Activated naive CD8-positive, alpha-beta T cell treated with anti-CD3 and anti-CD28 coated beads for 36 hours (primary cell): ENCODE measurements at places on chromosomes 6 and 20. TPM values are rescaled to one million over a fixed set of nuclear protein-coding genes. Genes with fewer than 3 reads are reported as not detected.

GRCh38 chr20:52305024-52305645, 113.6 kb upstream of the ZFP64 start:
- no peak overlapping the region for H3K27ac ChIP-seq
- no peak overlapping the region for H3K4me3 ChIP-seq
- H3K27me3 ChIP-seq = no peaks in the 10 kb centered on the region
- peaks cover 5% of the 10 kb centered on the region for H3K36me3 ChIP-seq
- peaks cover 36% of the 10 kb centered on the region for H3K4me1 ChIP-seq

DNA sequence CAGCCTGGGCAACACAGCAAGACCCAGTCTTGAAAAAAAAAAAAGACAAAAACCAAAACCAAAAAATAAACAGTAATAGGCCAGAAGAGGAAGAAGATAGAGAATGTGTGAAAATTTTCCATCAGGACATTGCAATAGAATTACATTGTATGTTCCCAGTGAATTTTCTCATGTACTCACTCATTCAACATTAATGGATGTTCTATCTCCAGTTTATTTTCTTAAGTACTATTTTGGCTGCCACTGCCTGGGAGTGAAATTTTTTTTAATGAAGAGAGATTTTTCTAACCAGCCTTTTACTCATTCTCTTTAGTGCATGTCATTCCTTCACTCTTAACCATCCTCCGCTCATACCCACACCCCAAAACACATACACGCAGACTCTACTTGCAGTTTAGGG, 282.8 kb downstream of the ALDH8A1 start:
- no peaks in the 10 kb centered on the region for H3K36me3 ChIP-seq
- no peak overlapping the region for H3K4me3 ChIP-seq
- no peak overlapping the region for H3K27ac ChIP-seq
- no peaks in the 10 kb centered on the region for H3K27me3 ChIP-seq
- DNase-seq = no peak

- no peak for DNase-seq
- no peak overlapping the region for H3K4me3 ChIP-seq
- peaks cover 12% of the 10 kb centered on the region for H3K27me3 ChIP-seq
- H3K27ac ChIP-seq = no peak overlapping the region
- H3K4me1 ChIP-seq = no peaks in the 10 kb centered on the region
Observed at GRCh38 chr6:105192707-105193465, 13.1 kb upstream of the POPDC3 start.

DNA sequence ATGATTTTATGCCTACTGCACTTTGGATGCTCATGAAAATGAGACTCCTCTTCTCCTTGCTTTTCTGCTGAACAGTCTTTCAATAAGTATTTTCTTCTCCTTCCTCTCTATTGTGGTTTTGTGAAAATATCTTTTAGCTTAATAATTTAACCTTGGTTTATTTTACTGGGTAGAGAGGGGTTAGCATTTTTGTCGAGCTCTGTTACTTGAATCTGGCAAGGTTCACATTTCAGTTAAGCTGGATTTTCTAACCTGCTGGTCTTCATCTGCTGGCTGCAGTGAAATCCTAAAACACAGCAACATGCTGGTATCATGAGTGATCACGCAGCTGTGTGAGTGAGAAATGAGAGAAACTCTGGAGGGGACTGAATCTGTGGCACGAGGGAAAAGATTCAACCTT, 222.7 kb upstream of the NOX3 start:
- H3K36me3 ChIP-seq = no peaks in the 10 kb centered on the region
- no peak for DNase-seq
- no peaks in the 10 kb centered on the region for H3K4me1 ChIP-seq
- H3K27ac ChIP-seq = no peak overlapping the region
- peaks cover 4% of the 10 kb centered on the region for H3K27me3 ChIP-seq

PRKN gene
- 0.26 TPM for total RNA-seq

DNA sequence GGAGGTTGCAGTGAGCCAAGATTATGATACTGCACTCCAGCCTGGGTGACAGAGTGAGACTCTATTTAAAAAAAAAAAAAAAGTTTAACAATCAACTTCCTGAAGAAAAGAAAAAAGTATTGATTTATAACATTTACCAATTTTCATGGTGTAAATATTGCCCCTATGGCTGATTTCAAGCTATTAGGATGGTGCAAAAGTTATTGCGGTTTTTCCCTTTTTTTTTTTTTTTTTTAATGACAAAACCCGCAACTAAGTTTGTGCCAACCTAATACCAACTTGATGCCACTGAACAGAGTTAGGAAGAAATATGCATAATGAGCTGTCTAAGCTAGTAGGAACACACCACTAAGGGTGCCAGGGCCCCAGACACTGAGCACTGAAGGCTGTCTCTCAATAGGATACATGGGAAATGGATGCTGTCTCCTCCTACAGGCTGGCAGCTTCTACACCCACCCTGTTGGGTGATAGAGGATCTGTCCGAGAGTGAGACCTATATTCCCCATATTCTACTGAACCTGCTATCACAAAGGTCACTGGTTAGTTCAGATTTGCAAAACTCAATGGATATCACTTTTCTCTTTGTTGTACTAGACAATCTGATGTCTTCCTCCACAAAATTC, 6.5 kb upstream of the PERP start:
- peaks cover 20% of the 10 kb centered on the region for H3K27me3 ChIP-seq
- H3K4me1 ChIP-seq = peaks cover 10% of the 10 kb centered on the region
- H3K36me3 ChIP-seq = no peaks in the 10 kb centered on the region
- DNase-seq = no peak

GRCh38 chr6:127884134-127884533, 16.7 kb downstream of the THEMIS start:
- H3K4me3 ChIP-seq = no peak overlapping the region
- peaks cover 44% of the 10 kb centered on the region for H3K36me3 ChIP-seq
- H3K27ac ChIP-seq = peak overlapping the region; percentile 19
- no peaks in the 10 kb centered on the region for H3K27me3 ChIP-seq

ANKRD66 gene
- not detected for total RNA-seq

DNA sequence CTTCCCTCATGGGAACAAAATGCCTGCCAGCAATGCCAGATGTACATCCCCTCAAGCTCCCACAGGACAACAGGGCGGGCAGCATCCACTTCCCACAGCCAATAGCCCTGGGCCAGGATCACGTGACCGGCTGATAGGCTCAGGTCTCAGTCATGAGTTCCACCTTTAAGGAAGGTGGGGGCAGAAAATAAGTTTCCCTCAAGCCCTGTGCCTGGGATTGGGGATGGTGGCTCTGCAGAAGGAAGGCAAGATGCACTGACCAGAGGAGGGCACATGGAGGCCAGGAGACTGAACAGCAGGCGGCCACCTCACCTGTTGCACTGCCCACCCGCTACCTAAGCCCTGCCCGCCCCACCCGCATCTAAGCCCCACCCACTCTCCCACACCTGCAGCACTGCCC, 149.1 kb downstream of the BMP7 start:
- no peaks in the 10 kb centered on the region for H3K36me3 ChIP-seq
- peaks cover 3% of the 10 kb centered on the region for H3K27me3 ChIP-seq
- no peak for DNase-seq
- H3K4me1 ChIP-seq = no peaks in the 10 kb centered on the region
- no peak overlapping the region for H3K27ac ChIP-seq
- H3K4me3 ChIP-seq = no peak overlapping the region

- no peak for DNase-seq
- no peak overlapping the region for H3K4me3 ChIP-seq
- H3K4me1 ChIP-seq = peaks cover 8% of the 10 kb centered on the region
- H3K36me3 ChIP-seq = no peaks in the 10 kb centered on the region
- no peak overlapping the region for H3K27ac ChIP-seq
Observed at GRCh38 chr20:44228465-44229258, 18.1 kb upstream of the OSER1 start.

GRCh38 chr20:36855241-36855657, 20.7 kb upstream of the TLDC2 start:
- H3K4me3 ChIP-seq = no peak overlapping the region
- H3K27me3 ChIP-seq = no peaks in the 10 kb centered on the region

REM1 gene
- total RNA-seq = not detected

DNA sequence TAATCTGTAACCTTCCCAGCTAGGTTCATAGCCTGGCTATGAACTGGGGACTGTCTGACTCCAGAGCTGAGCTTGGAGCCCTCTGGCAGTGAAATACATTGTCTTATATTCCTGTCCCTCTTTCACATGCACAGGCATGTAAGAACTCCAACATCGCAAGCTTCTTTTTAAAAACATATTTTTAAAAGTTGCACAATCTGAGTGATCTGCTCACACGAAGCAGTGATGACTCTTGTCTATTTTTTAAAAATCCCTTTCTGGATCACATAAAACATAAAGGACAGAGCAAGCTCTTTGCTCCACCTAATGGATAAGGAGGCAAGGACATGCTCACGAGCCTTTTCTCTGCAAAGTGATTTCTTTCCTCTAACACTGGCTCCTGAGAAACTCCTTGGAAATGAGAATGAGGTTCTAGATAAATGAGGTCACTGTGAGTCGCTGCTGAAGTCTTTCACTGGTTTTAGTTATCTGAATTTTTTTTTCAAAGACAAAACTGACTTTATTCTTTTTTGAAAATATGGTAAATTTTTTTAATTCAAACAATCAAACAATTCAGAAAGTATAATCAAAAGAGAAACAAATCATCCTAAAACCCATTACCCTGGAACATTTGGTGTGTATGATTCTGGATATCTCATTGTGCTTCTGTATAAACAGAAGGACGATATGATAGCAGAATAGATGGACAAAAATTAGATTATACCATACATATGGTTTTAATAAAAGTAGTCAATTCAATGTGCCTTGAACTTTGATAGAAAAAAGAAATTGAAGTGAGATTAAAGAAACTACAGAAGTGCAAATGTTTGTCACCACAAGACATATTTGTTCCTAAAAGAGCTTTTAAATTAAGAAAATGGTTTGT, 30.8 kb downstream of the IL20RA start:
- H3K4me3 ChIP-seq = no peak overlapping the region
- peaks cover 49% of the 10 kb centered on the region for H3K27me3 ChIP-seq
- H3K27ac ChIP-seq = no peak overlapping the region
- no peaks in the 10 kb centered on the region for H3K36me3 ChIP-seq
- no peaks in the 10 kb centered on the region for H3K4me1 ChIP-seq
- DNase-seq = no peak

ANGPT4 gene
- not detected for total RNA-seq

DNA sequence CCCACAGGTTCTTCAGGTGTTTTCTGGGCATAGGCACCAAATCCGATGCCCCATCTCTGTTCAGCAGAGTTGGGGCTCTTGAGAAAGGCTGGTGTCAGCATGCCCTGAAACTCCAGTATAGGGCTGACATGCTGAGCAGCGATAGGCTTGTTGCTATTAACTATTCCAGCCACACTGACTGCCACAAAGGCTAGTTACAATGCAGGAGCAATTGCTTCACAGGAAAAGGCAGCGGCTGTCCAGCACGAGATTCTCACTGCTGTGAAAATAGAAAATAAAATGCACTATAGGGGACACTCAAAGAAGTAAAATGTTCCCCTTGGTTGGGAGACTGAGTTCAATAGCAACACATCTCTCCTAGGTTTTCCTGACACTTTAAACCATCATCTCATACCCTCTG, 112.4 kb downstream of the BFSP1 start:
- no peaks in the 10 kb centered on the region for H3K4me1 ChIP-seq
- peaks cover 15% of the 10 kb centered on the region for H3K27me3 ChIP-seq
- no peaks in the 10 kb centered on the region for H3K36me3 ChIP-seq
- H3K4me3 ChIP-seq = no peak overlapping the region
